ENCODE measurements at places on chromosomes 1 and 21.

DNA sequence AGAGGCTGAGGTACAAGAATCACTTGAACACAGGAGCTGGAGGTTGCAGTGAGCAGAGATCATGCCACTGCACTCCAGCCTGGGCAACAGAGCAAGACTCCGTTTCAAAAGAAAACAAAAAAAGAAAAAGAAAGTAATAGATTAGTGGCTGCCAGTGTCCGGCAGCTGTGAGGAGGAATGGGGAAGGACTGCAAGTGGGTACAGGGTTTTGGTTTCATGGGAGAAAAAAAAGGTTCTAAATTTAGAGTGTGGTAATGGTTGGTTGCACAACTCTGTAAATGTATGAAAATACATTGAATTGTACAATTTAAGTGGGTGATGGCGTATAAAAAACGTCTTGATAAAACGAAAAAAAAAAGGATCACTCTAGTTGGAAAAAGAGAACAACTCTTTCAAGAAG lies 6.7 kb downstream of the TAF1A start:
- DNase-seq = no peak

DNA sequence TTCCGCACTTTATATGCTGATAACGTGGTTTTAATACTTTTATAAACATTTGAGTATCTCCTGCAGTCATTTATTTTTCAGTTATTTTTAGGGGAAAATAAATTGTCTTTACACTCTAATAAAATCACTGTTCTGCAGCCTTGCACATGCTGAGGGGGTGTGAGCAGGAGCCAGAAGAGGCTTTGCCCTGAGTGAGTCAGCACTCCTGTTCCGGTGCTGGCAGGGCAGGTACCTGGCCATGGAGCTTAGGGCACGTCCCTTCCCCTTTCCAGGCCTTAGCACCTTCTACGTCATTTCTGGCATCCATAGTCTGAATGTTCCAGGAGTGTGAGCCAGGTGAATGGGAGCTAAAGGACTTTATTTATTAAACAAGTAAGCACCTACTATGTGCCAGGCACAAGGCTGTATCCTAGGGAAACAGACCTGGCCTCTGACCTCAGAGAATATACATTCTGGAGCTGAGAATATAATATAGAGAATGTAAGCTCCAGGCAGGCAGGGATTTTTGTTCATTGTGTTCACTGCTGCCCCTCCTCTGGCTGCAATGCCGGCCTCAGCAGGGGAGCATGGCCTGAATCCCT lies 402.9 kb downstream of the PTPRU start:
- DNase-seq = no peak

DNA sequence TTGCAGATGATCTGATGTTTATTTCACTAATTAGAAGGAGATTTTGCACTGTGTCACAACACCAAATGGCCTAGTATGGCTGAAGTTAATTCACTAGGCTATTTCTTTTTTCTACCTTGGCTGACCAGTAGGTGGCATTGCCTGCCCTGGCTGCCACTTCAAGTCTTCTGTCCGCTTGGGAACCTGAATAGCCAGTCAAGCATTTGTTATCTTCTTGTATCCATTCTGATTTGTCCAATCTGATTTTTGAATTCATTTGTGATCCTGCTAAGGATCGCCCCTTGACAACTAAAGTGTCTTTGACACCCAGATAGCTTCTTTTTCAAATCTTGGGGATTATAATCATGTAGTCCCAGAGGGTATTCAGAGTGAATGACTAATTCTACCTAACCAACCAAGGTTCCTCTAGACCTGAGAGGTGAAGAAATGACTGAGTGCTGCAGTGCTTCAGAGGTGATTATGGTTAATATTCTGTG lies 99.4 kb downstream of the GIPC2 start:
- peak; percentile 86 for DNase-seq

GRCh38 chr1:13513895-13514546 lies at the start of gene LRRC38:
TSS of gene LRRC38 (minus strand) at chr1:13514003. CDS start at chr1:13513593, 410 bp downstream.
- no peak for DNase-seq

DNA sequence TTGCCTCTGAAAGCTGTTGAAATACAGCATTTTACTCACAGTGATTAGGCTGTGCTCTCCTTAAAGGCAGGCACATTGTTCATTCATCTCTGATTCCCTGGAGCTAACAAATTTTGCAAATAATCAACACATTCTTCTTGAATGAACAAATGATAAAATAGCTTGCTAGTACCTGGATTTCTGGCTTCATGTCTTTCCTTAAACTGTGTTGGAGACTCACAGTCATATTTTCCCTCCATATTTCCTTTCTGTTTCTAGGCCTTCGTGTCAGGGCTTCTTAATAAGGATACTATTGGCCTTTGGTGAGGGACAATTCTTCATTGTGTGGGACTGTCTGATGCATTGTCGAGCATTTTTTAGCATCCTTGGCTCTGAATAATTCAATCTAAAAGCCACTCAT lies 9.7 kb downstream of the HSD11B1 start:
- DNase-seq = no peak

DNA sequence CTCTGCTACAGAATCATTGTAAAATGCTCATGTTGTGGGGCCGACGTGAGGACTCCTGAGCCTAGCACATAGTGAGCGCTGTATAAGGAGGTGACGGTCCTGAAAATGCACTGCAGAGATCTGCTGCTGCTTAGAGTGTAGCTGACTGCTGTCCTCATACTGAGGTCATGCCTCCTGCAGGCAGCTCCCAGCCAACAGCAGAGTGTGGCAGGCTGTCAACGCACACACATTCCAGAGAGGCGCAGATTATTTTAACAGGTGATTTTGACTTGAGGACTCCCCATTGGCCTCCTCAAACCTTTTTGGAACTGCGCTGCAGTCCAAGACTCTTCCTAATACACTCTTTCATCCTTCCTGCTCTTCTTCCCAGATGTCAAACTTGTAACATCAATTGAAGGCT lies 119.8 kb upstream of the KCNJ6 start:
- no peak for DNase-seq

DNA sequence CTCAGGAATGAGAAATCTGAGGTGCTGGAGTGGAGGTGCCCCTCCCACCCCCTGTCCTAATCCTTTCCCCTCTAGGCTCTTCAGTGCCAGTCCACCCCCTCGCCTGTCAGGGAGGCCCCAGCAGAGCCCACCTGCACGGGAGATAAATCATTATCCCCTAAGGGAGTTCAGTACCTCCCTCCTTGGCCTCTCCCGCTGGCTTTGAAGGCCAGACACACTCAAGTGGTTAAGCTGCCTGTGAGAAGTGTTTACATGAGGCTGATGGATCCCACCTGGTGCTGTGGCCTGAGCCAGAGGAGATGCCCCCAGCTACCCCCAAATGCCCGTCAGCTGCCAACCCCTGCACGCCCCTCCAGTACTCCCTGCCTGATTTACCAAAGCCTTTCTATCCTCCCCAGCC lies 3.7 kb downstream of the RSPO1 start:
- no peak for DNase-seq

DNA sequence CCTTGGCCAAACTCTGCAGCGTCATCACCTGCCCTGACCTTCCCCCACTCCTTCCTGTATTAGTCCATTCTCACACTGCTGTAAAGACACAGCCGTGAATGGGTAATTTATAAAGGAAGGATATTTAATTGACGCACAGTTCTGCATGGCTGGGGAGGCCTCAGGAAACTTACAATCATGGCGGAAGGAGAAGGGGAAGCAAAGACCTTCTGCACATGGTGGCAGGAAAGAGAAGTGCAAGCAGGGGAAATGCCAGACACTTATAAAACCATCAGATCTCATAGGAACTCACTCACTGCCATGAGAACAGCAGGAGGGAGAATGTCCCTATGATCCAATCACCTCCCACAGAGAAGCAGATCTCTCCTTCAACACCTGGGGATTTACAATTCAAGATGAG lies 408.5 kb downstream of the PTPRU start:
- DNase-seq = no peak

GRCh38 chr1:222919478-222919865 lies 104.6 kb downstream of the DISP1 start:
- DNase-seq = peak; percentile 47

- no peak for DNase-seq
Observed at GRCh38 chr1:214633686-214634085, 30.7 kb downstream of the CENPF start.

GRCh38 chr1:21761052-21761451 lies 21.9 kb downstream of the USP48 start:
- no peak for DNase-seq

DNA sequence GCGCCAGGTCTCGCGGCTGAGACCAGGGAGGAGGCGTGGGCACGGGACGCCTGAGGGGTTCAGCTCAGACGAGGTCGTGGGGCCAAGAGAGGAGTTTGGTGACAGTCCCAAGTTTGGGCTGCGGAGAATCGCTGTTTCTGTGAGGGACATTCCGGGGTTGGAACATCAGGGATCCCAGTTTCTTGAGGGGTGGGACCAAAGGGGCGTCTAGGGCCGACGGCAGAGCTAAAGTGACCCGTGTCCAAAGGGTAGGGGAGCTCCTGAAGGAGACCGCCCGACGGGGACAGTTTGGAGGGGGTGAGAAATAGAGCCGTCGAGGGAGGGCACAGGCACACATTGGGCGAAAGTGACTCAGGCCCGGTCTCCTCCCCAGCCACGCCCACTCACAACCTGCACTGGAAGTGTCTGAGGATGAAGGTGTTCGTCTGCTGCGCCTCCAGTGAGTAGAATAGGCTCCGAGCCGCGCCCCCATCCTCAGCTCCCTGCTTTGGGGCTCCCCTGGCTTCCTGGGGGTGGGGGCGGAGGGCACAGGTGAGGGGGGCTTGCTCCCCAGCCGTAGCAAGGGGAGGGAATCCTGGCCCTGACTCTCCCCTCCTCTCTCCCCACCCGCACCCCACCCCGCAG lies 7.0 kb downstream of the EFNA3 start:
- no peak for DNase-seq

DNA sequence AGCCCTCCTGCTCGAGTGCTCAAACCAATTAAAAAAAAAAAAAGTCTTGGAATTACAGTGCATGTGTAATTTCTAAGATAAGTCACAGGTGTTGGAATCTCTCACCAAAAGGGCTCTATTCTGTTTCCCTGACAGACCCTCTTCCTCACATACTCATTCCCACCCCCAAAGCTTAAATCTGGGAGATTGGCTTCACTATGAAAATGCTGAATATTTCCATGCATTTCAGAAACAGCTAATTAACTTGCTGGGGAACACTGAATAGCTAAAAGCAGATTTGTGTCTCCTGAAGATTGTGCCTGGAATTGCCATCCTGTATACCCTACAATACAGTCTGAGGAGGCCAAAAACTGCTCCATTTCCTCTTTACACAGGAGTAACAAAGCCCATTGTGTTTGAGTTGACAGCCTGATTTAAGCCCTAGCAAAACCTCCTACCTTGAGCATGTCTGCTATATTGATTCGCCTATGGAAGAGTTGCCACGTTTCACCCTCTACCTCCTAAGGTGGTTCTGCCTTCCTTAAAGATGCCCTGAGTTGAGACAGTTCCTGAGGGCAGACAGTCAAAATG lies 1.4 kb upstream of the PIK3R3 start:
- no peak for DNase-seq

DNA sequence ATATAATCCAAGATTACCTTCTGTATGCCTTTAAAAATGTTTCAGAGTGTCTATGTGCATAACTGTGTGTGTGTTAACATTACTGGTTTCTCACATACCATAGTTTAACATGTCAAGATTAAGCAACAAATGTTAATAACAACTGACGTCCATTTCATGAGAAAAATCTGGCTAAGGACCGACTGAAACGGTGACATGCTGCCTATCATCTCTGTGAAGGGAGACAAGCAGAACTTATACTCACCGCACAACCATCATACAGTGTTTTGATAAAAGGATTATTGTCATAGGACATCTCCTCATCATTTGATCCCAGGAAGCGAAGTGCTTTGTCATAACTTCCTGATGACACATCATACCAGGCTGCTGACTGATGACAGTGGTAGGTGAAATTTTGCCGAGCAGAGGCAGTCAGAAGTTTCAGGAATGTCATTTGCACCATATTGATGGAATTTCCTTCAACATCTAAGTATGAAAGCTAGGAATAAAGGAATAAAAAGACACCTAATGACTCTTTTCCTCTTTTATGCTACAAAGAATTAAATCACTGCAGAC lies 228.8 kb downstream of the COL11A1 start:
- DNase-seq = peak; percentile 83

DNA sequence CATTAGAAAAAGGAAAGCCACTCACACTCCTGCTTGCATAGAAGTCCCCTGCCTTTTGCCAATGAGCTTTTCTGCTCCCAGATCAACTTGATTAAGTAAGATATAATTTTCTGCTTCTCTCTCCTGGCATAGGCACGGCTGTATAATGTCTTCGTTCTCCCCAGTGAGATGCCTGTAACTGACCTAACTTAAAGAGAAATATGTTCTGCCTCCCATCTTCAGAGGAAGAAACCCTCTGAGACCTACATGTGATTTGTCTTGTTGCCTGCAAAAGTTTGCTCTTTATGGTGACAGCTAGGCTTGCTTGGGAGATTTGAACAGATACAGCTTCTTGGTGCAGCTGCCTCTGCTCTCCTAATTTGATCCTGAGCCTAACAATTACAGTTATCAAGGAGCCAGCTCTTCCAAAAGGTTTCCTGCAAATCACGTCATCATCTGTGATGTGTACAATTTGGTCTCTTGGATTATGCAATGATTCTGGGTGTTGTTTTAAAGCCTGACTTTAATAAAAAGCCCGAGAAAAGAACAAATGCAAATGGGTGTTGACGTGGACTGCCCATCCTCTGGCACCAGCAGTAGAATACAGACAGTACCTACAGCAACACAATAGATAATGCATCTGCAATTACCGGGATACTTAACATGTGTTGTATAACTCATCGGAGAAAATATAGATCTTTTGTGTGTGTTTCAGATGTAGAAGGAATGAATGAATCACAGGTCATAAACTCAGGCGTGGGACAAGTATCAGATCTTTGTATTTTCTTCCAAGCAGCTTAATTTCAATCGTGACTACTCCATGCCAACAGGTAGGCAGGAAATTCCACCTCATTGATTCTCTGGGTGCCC lies 76.2 kb upstream of the KAZN start:
- peak; percentile 85 for DNase-seq

- no peak for DNase-seq
Observed at GRCh38 chr1:246338546-246338945, 168.5 kb downstream of the SMYD3 start.

DNA sequence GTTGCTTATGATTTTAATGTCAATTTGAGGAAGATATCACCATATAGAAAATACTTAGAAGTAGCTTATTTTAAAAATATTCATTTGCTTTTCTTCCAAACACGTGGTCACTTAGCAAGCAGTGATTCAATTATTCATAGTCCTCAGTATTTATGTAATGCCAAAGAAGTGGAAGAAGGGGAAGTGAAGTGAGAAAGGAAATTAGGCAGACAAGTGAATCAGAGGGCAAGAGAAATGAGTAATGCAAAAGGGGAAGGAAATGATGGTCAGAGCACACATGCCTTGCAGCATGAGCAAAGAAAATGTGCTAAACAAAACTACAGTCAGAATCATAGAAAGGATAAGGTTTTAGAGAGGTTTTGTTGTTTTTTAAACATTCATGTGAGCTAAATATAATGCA lies 31.8 kb downstream of the SDCCAG8 start:
- DNase-seq = peak; percentile 77

DNA sequence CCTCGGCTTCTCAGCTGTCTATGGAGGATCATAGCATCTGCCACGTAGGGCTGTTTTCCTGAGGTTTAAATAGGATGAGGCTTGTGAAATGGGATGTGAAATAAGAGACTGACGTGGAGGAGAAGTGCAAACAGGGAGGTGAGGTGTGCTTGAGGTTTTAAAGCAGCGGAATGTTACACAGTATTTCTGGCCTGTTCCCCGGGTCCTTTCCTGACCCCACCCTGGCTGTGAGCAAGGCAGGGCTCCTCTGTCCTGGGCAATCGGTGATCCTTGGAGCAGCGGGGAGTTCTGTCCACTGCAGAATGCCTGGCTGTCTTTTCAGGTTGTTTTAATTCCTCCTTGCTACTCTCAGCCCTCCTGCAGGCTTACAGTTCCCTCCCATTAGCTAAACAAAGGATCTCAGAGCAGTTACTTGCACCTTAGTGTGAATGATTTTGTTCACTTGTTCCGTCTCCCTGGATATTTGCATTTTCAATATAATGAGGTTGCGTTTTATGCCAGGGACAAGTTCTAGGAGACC lies 38.6 kb downstream of the LHX4 start:
- DNase-seq = no peak
